Fibroblast of skin of right quadriceps (primary cell): ENCODE measurements at places on chromosomes 12 and 14.

- DNase-seq: no peak
Observed at GRCh38 chr12:84315926-84316325, 596.7 kb downstream of the SLC6A15 start.

- DNase-seq: no peak
Observed at GRCh38 chr14:54010981-54011380, 54.4 kb upstream of the BMP4 start.

DNA sequence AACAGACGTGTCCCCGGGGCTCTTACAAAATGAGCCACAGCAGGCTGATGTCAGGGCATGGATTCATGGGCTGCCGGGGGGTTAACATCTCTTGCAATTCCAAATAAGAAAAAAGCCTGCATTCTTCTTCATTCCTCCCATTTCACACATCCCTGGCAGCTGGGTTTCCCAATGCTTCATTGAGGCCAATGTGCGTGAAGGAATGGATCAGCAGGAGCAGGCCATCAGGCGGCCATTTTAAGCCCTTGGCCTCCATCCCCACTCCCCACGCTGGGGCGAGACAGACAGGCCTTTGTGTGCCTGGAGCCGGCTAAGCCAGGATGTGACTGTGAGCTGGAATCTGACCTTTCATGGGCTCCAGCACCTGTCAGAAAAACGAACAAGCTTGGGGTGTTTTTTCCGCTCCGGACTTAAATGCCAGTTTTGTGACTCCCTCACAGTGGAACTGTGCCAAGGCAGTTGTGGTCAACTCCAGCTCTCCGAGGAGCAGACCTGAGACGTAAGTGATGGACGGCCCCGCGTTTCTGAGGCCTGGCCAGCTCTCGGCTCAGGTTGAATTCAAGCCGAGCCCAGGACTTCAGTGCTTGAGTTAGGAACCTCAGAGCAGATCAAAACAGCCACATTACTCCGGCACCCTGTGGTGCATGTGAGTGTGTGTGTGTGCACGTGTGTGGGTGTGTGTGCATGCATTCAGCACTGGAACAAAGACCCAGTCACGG lies 133.1 kb downstream of the TMEM30B start:
- peak; percentile 90 for DNase-seq

DNA sequence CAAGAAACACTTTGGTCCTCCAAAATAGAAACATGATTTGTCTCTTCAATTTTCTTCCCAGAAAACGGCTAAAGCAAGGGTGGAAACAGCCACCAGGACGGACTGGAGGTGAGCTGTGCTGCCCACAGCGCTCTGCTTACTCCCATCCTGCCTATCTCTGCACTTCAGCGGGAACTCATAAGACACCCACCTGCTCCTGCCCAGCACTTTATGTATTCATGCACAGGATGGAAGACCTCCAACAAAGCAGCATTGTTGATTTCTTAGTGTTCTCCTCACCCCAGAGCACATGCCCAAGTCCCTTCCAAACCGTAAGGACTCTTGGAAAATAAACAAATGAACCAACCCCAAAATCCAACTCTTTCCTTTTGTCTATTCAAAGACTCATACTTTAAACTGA lies 277.2 kb downstream of the MED13L start:
- DNase-seq: no peak

- no peak for DNase-seq
Observed at GRCh38 chr12:73308747-73309146, 1036.6 kb downstream of the TRHDE start.

- peak; percentile 81 for DNase-seq
Observed at GRCh38 chr12:92561543-92561899, 141.3 kb upstream of the PLEKHG7 start.

GRCh38 chr12:49260571-49261363 lies 4.1 kb upstream of the TUBA1C start:
- no peak for DNase-seq

GRCh38 chr14:101256266-101256665 lies 305.0 kb upstream of the DIO3 start:
- no peak for DNase-seq

DNA sequence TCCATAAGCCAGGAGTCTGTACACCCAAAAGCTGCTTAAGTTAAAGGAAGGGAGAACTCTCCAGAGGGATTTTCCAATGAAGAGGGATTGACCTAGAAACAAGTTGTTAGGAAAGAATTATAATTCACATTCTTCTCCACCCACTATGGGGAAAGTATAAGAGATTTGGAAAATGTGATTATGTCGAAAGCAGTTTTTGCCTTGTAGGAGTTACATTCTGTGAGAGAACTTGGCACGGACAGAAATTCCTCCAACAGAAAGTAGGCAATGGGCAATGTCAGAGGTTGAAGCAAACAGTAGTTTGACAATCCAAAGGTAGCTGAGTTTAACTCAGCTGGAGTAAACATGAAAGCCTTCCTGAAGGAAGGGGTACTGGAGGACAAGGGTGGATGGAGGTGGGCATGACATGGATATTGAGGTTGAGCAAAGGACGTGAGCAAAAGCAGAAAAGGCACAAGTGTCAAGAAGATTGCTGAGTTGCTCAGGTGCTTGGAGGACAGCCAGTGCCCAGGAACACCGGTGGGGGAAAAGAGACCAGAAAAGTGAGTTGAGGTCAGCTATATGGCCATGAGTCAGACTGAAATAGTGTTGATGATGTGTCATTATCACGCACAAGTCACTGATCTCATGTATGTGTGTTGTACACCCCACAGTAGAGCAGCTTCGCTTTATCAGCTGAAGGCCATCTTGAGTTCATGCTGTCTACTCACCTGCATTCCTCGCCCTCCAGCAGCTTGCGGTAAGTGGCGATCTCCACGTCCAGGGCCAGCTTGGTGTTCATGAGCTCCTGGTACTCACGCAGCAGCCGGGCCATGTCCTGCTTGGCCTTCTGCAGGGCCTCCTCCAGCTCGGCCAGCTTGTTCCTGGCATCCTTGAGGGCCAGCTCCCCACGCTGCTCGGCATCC lies 4.0 kb downstream of the KRT5 start:
- DNase-seq: no peak

GRCh38 chr14:67285876-67286452 lies 44.7 kb downstream of the PALS1 start:
- DNase-seq: peak; percentile 34

GRCh38 chr12:67525617-67525884 lies 123.0 kb upstream of the DYRK2 start:
- no peak for DNase-seq

DNA sequence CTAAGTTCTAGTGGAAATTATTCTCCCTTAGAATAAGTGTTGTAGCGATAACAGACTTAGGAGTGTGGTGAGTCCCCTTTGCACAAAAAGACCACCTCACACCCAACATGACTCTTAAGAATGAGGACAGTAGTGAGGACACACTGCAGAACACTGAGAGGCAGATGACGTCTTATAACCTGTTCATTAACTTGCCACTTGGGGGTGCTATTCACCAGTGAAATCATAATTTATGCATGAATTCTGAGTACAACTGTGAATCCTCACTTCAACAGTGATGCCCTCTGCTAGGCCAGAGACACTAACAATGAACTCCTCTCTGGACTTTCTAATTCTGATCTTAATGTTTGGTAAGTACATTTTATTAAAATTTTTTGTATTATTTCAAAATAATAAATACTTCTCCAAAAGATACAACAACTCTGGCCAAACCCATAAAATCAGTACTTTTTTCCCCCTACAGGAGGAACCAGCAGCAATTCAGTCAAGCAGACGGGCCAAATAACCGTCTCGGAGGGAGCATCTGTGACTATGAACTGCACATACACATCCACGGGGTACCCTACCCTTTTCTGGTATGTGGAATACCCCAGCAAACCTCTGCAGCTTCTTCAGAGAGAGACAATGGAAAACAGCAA lies 274.7 kb downstream of the DAD1 start:
- peak; percentile 32 for DNase-seq

GRCh38 chr12:65325183-65325582 lies 46.7 kb downstream of the MSRB3 start:
- no peak for DNase-seq

- no peak for DNase-seq
Observed at GRCh38 chr12:29012673-29013072, 136.4 kb upstream of the FAR2 start.
